Fibroblast of lung (primary cell): ENCODE measurements at places on chromosomes 11 and 22. TPM values are rescaled to one million over a fixed set of nuclear protein-coding genes. Genes with fewer than 3 reads are reported as not detected.

The OR52I1 gene
- not detected in 2 replicates for total RNA-seq

DNA sequence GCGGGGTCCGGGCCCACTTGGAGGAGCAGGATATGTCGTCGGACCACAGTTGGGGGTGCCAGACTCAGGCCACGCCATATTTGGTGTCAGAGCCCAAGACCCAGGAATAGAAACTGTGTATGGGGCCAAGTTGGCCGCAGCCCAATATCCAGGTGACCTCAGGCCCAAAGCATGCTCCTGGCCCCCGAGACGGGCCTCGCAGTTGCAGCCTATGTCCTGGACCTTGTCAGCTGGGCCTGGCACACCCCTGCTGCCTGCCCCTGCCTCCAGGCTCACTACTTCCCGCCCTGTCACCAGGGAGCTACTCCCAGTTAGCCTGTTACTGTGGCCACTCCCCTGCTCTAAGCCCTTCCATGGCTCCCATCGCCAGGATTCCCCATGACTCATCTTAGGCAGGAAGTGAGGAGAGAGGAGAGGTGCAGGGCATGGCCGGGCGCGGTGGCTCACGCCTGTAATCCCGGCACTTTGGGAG, 23.1 kb downstream of the A4GALT start:
- H3K27ac ChIP-seq, result peak overlapping the region; percentile 13
- H3K4me3 ChIP-seq, result no peak overlapping the region
- no peaks in the 10 kb centered on the region for H3K36me3 ChIP-seq
- DNase-seq, result peak; percentile 84
- H3K4me1 ChIP-seq, result peaks cover 8% of the 10 kb centered on the region

DNA sequence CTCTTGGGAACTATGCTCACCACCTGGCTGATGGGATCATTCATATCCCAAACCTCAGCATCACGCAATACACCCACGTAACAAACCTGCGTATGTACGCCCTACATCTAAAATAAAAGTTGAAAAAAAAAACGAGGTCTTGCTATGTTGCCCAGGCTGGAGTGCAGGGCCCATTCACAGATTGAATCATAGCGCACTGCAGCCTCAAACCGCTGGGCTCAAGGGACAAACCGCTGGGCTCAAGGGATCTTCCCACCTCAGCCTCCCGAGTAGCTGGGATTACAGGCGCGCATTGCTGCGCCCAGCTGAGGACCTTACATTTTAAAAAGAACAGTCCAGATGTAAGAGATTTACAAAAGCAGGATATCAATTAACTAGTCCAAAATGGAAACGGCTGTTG, 41.9 kb upstream of the EMID1 start:
- H3K27me3 ChIP-seq, result no peaks in the 10 kb centered on the region
- H3K36me3 ChIP-seq, result no peaks in the 10 kb centered on the region
- H3K4me1 ChIP-seq, result no peaks in the 10 kb centered on the region
- no peak for DNase-seq
- no peak overlapping the region for H3K4me3 ChIP-seq

The SLC6A5 gene
- total RNA-seq, result not detected in 2 replicates

GRCh38 chr11:82906236-82906635, 4.7 kb downstream of the DDIAS start:
- DNase-seq, result peak; percentile 61
- no peaks in the 10 kb centered on the region for H3K4me1 ChIP-seq
- H3K27ac ChIP-seq, result no peak overlapping the region
- H3K4me3 ChIP-seq, result no peak overlapping the region

The OR4D5 gene
- total RNA-seq, result not detected in 2 replicates

GRCh38 chr11:60995798-60996197, 24.3 kb downstream of the CD6 start:
- no peak overlapping the region for H3K4me3 ChIP-seq
- peaks cover 8% of the 10 kb centered on the region for H3K27me3 ChIP-seq
- no peaks in the 10 kb centered on the region for H3K36me3 ChIP-seq
- no peaks in the 10 kb centered on the region for H3K4me1 ChIP-seq
- no peak overlapping the region for H3K27ac ChIP-seq

The CARD18 gene
- not detected in 2 replicates for total RNA-seq

The SVIP gene
- 2.3 and 5.3 TPM in 2 replicates for total RNA-seq

DNA sequence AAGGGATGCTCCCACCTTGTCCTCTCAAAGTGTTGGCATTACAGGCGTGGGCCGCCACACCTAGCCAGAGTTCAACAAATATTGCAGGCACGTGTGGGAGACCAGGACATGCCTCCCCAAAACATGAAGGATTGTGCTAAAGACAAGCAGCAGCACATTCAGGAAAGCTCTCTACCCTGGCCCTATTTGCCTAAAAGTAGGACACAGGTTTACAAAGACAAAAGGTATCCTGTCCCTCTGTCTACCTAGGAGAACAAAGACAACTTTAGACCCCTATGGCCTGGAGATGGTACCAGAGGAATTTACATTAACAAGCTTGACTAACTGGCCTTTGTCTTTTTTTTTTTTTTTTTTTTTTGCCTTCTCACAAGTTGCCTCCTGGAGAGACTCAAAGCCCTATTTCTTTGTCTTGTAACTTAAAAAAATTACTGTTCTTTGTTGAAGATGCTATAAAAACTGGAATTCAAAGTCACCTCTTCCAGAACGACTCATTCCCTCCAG, 859 bp upstream of the ACCS start:
- no peak for DNase-seq
- no peaks in the 10 kb centered on the region for H3K36me3 ChIP-seq
- H3K27me3 ChIP-seq, result no peaks in the 10 kb centered on the region
- peak overlapping the region; percentile 84 for H3K4me3 ChIP-seq
- H3K27ac ChIP-seq, result peak overlapping the region; percentile 71

The CENPM gene
- 0.77 and 11.6 TPM in 2 replicates for total RNA-seq

GRCh38 chr22:27748751-27749191, 52.8 kb downstream of the MN1 start:
- DNase-seq, result peak; percentile 90
- H3K36me3 ChIP-seq, result no peaks in the 10 kb centered on the region
- no peak overlapping the region for H3K27ac ChIP-seq
- H3K4me3 ChIP-seq, result peak overlapping the region; percentile 27

- DNase-seq, result no peak
- H3K27ac ChIP-seq, result no peak overlapping the region
- H3K4me3 ChIP-seq, result no peak overlapping the region
- no peaks in the 10 kb centered on the region for H3K36me3 ChIP-seq
- H3K27me3 ChIP-seq, result no peaks in the 10 kb centered on the region
Observed at GRCh38 chr11:130854483-130854882, 61.8 kb downstream of the SNX19 start.

DNA sequence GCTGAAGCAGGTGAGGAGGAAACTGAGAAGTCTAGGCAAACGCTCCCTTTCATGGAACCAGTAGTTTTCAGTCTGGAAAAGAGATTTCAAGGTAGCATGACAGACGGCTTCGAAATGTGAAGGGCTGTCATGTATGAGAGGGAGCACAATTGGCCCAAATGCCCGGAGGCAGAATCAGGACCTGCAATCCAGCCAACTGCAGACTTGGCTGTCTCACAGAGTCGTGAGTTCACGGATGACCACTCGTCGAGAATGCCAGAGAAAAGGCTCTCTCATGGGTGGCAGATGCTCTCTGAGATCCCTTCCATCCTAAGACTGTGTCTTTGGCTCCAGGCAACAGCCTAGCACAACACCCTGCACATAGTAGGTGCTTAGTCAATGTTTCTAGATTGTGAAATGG, 134.8 kb downstream of the DSCAML1 start:
- H3K27ac ChIP-seq, result no peak overlapping the region
- no peak overlapping the region for H3K4me3 ChIP-seq
- DNase-seq, result no peak

The A4GALT gene
- total RNA-seq, result 14.9 and 16.2 TPM in 2 replicates

DNA sequence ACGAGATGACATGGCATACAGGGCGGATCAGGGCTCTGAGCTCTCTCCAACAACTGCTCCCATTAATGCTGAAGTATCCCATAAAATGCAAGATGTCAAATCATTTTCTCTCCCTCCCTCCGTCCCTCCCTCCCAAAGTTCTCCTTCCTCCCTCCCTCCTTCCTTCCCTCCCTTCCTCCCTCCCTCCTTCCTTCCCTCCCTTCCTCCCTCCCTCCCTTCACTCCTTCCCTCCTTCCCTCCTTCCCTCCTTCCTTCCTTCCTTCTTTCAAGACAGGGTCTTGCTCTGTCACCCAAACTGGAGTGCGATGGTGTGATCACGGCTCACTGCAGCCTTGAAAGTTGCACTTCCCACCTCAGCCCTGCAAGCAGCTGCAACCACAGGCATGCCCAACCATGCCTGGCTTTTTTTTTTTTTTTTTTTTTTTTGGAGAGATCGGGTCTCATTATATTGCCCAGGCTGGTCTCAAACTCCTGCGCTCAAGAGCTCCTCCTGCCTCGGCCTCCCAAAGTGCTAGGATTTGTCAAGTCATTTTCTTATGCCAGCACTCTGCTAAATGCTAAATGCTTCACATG, 38.2 kb downstream of the TXN2 start:
- peak; percentile 77 for DNase-seq
- no peak overlapping the region for H3K4me3 ChIP-seq
- H3K4me1 ChIP-seq, result peaks cover 22% of the 10 kb centered on the region
- no peaks in the 10 kb centered on the region for H3K36me3 ChIP-seq

DNA sequence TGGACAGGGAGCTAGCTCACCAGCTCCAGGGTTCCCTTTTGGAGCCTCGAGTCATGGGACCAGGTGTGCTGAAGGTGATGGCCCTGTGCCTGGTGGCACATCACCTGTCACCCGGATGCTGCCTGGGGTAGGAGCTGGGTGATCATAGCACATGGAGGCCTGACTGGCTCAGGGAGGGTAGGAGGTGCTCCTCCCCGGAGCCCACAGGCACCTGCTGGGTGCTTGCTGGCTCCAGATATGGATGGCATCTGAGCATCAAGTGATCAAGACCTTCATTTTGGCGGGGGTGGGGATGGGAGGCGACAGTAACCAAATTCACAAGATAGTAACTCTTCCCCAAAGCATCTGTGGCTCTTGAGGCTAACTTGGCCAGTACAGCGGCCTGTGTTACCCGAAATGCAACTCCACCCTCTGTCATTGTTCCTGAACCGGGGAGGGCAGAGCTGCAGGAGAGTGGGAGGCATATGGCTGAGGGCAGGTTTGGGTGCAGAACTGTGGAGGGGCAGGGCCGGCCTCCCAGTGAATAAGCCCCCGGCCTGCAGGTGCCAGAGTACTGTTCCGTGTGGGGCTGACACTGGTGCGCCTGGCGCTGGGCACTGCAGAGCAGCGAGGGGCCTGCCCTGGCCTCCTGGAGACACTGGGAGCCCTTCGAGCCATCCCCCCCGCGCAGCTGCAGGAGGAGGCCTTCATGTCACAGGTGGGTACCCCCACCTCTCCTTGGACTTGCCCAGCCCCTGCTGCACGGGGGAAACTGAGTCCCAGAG, 4.7 kb downstream of the TBC1D10C start:
- H3K4me3 ChIP-seq, result no peak overlapping the region
- DNase-seq, result no peak
- H3K27ac ChIP-seq, result no peak overlapping the region
- peaks cover 25% of the 10 kb centered on the region for H3K27me3 ChIP-seq
- no peaks in the 10 kb centered on the region for H3K4me1 ChIP-seq

DNA sequence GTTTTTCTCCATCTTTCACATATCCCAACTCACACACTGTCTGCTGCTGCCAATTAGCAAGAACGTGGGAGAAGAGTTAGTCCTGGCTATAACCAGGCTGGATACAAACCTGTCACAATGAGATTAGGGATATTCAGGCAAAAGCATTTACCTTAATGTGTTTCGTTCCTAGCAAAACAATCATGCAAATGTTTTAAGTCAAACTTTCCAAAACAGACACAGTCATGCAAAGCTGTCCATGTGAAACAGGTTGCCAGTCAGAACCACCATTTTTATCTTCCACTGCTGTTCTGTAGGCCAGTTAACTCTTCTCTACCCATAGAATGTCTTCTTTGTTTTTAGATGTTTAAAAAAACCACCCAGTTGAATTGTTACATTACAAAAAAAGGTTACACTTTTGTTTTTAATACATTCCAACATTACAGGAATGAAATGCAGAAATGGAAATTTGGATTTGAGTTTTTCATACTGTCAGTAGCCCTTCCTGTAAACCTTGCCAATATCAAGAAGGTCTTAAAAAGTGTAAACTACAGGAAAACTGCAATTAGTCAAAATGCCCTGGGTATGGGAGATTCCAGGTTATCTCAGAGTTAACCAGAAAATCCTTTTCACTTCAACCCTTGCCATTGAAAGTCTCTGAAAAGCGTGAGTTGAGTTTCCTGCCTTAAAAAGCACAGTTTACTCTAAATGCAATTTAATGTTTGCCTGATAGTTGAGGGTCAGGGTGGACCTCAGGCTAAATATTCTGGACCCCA, 34.2 kb upstream of the LDLRAD3 start:
- no peak overlapping the region for H3K27ac ChIP-seq
- no peaks in the 10 kb centered on the region for H3K36me3 ChIP-seq
- H3K4me3 ChIP-seq, result no peak overlapping the region

The SEZ6L gene
- total RNA-seq, result not detected in 2 replicates

GRCh38 chr22:42342426-42343120, 72.1 kb upstream of the TCF20 start:
- H3K27me3 ChIP-seq, result peaks cover 2% of the 10 kb centered on the region
- no peaks in the 10 kb centered on the region for H3K36me3 ChIP-seq
- H3K4me1 ChIP-seq, result no peaks in the 10 kb centered on the region
- H3K4me3 ChIP-seq, result peak overlapping the region; percentile 32
- H3K27ac ChIP-seq, result no peak overlapping the region
- no peak for DNase-seq

DNA sequence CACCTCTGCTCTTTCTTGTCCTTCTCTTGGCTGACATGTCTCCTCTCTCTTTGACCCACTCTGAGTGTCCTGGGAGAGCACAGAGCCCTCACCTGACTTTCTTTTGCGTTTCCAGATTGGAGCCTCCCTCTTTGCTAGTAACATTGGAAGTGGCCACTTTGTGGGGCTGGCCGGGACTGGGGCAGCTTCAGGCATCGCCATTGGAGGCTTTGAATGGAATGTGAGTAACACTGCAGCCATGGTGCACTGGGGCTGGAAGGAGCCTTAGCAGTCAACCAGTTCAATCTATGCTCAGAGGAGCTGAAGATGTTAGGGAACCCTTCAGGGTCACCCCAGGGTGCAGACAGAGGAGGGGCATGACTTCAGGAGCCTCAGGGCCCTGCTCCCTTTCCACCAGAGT, 23.8 kb downstream of the SLC5A1 start:
- H3K36me3 ChIP-seq, result no peaks in the 10 kb centered on the region
- no peaks in the 10 kb centered on the region for H3K27me3 ChIP-seq
- H3K4me3 ChIP-seq, result no peak overlapping the region
- no peak overlapping the region for H3K27ac ChIP-seq

DNA sequence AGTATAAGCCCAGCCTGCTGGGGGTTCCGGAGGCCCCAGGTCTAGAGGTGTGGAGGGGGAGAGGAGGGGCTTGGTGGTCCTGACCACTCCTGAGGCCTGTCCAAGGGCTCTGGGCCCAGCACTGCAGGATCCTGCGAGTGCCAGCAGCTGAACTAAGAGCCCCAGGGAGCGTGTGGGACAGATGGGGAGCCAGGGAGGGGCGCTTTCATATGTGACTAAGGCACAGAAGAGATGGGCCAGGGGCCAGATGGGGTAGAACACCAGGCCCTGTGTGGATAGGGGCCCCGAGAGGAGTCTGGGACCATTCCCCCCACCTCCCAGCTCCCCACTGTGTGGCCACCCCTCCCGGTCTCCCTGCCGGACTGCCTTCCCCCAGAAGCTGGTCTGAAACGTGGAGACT, 18.4 kb downstream of the MAFF start:
- peaks cover 17% of the 10 kb centered on the region for H3K4me1 ChIP-seq
- peaks cover 20% of the 10 kb centered on the region for H3K36me3 ChIP-seq
- H3K27me3 ChIP-seq, result no peaks in the 10 kb centered on the region
- no peak for DNase-seq
- H3K27ac ChIP-seq, result peak overlapping the region; percentile 90
